ENCODE measurements at places on chromosomes 13 and 19. TPM values are rescaled to one million over a fixed set of nuclear protein-coding genes. Genes with fewer than 3 reads are reported as not detected.

GJB6 gene
- total RNA-seq, result 121 TPM

DNA sequence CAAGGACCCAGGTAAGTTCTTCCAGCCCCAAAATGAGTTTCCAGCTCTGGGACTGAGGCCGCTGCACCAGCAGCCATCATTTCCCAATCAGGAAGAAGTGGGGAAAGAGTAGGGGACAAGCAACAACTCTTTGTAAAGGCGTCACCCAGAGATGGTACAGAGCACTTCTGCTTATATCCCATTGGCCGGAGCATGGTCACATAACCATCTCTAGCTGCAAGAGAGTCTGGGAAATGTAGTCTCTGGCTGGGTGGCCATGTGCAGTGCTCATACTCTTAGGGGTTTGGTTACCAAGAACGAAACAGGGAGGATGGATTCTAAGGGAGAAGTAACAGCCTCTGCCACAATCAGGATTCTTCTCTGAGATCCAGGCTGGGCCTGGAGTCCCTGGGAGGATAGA, 26.3 kb downstream of the CKM start:
- H3K27me3 ChIP-seq, result no peaks in the 10 kb centered on the region
- DNase-seq, result no peak
- H3K36me3 ChIP-seq, result peaks cover 58% of the 10 kb centered on the region
- no peak overlapping the region for H3K27ac ChIP-seq
- no peak overlapping the region for H3K4me3 ChIP-seq

DACH1 gene
- 7.9 TPM for total RNA-seq

GRCh38 chr19:29878973-29879654, 62.9 kb upstream of the URI1 start:
- no peak overlapping the region for H3K4me3 ChIP-seq
- DNase-seq, result no peak
- H3K27ac ChIP-seq, result no peak overlapping the region
- no peaks in the 10 kb centered on the region for H3K36me3 ChIP-seq
- H3K27me3 ChIP-seq, result no peaks in the 10 kb centered on the region

DNA sequence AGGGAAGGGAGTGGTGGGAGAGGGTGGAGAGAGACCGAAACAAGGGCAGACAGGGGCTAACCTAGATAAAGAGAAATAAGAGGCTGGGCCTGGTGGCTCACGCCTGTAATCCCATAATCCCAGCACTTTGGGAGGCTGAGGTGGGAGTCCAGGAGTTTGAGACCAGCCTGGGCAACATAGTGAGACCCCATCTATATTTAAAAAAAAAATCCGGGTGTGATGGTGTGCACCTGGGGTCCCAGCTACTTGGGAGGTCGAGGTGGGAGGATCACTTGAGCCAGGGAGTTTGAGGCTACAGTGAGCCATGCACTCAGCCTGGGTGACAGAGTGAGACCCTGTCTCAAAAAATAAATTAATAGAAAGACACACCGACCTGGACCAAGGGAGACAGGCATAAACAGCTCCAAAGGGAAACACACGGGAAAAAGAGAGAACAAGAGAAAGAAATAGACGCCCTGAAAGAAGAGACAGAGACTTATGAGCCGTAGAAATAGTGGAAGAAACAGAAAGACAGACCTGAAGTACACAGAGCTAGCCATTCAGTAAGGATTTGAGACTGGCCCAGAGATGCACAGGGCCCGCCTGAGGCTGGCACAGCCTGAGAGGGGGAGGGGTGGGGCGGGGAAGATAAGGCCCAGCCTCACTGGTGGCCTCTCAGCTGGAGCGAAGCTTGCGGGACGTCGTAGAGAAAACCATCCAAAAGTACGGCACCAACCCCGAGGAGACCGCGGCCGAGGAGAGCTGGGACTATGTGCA, 2.2 kb downstream of the CD37 start:
- H3K4me3 ChIP-seq, result no peak overlapping the region
- no peak overlapping the region for H3K27ac ChIP-seq
- no peaks in the 10 kb centered on the region for H3K36me3 ChIP-seq

DNA sequence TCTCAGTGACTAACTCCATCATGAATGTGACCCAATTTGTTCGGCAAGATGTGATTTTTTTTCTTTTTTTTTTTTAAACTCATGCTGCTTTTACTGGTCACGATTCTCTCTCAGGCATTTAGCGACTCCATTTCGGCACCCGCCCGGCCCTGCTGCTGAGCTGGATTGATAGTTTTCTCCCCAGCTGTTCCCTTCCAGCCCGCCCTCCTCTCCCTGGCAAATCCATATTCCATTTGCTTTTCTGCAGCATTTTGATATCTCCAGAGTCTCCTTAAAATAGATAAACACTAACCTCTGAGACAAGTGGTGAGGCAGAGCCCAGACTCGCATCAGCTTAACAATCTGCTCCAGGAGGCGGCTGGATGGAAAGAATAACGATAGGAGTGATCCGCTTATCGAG, 55.5 kb upstream of the KATNAL1 start:
- no peaks in the 10 kb centered on the region for H3K36me3 ChIP-seq
- peaks cover 6% of the 10 kb centered on the region for H3K4me1 ChIP-seq
- H3K27me3 ChIP-seq, result no peaks in the 10 kb centered on the region
- no peak overlapping the region for H3K4me3 ChIP-seq

DNA sequence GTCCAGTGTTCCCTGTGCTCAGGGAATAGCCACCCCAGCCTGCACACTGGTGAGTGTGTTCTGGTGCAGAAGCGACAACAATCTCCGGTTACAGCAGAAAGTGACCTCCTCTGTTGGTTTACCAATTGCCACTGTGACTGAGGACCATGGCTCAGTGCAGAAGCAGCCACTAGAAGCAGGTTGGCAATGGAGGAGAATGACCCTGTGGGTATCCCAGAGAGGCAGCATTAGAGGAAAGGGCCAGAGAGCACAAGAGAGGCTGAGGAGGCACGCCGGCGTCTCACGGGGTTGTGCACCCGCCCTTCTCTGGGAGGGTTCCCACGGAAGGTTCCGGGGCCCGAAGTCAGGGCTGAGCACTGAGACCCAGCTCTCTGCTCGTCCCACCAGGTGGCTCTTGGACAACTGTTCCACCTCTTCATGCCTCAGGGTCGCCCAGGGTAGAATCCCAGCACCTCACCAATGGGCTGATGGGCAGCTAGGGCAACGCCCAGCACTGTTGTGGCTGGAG, 14.0 kb downstream of the PROZ start:
- H3K27me3 ChIP-seq, result no peaks in the 10 kb centered on the region
- no peaks in the 10 kb centered on the region for H3K36me3 ChIP-seq
- no peak overlapping the region for H3K27ac ChIP-seq
- no peak overlapping the region for H3K4me3 ChIP-seq
- H3K4me1 ChIP-seq, result no peaks in the 10 kb centered on the region

- H3K4me1 ChIP-seq, result no peaks in the 10 kb centered on the region
- H3K36me3 ChIP-seq, result no peaks in the 10 kb centered on the region
- no peak overlapping the region for H3K4me3 ChIP-seq
Measured at GRCh38 chr19:19956434-19957075, 55.8 kb downstream of the ZNF93 start.

Measured in vagina (tissue), 2 donors.